NT2/D1 (cell line): ENCODE measurements at places on chromosomes 6 and 20.

- no peak for DNase-seq
Observed at GRCh38 chr6:134303891-134304290, 14.0 kb downstream of the SGK1 start.

DNA sequence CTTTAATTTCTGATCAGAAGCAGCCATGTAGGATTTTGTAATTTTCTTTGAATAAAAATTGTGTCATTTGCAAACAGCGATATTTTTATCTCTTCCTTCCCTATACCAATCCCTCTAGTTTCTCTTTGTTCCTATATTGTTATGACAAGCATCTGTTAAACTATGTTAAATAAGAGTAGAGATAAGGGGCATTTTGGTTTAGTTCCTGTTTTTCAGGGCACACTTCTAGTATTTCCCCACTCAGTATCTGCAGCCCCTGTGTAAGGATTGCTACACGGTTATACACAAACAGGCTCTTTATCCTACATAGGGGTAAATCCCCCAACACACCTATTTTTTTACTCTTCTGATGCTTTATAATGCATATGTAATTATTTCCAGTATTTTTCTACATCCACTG, 42.1 kb downstream of the TRERF1 start:
- DNase-seq = no peak

DNA sequence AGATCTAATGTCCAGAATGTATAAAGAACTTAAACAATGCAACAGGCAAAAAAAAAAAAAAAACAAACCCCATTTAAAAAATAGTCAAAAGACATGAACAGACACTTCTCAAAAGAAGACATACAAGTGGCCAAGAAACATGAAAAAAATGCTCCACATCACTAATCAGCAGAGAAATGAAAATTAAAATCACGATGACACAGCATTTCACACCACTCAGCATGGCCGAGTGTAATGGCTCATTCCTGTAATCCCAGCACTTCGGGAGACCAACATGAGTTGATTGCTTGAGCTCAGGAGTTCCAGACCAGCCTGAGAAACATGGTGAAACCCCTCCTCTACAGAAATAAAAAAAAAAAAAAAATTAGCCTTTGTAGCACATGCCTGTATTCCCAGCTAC, 701.4 kb upstream of the NRSN1 start:
- no peak for DNase-seq

DNA sequence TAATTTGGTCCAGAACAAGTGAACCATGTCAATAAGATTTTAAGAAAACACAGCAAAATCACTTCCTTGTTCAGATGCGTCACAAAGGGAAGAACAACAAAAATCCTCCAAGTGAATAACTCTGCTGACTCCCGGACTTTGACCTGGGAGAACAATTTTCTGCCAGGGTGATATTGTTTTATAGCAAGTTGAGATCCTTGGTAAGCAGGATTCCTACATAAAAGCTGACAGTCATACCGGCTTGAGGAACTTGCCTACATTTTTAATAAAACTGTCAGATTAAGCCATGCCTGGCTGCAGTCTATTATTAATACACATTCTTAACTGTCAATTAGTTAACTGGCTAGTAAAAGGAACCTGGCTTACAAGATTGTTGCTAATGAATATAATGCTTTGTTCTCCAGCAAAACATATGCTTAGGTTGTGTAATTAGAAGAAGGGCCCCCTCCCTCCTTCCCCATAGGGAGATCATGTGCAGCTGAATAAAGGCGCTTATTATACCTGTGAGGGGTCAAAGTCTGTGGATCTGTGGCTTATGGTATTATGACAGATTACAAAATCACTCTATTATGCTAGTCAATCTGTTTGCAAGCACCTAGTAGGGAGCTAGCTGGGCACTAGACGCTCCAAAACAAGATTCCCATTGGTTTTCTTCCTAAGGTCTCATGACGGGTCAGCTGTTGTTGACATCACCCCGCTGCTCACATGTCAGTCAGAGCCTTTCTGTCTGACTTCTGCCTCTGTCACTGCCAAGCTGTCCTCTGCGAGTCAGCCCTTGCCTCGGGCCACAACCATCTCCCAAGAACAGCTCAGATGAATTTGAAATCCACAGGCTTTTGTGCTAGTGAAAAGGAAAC, 44.6 kb upstream of the SEC63 start:
- DNase-seq = peak; percentile 66

DNA sequence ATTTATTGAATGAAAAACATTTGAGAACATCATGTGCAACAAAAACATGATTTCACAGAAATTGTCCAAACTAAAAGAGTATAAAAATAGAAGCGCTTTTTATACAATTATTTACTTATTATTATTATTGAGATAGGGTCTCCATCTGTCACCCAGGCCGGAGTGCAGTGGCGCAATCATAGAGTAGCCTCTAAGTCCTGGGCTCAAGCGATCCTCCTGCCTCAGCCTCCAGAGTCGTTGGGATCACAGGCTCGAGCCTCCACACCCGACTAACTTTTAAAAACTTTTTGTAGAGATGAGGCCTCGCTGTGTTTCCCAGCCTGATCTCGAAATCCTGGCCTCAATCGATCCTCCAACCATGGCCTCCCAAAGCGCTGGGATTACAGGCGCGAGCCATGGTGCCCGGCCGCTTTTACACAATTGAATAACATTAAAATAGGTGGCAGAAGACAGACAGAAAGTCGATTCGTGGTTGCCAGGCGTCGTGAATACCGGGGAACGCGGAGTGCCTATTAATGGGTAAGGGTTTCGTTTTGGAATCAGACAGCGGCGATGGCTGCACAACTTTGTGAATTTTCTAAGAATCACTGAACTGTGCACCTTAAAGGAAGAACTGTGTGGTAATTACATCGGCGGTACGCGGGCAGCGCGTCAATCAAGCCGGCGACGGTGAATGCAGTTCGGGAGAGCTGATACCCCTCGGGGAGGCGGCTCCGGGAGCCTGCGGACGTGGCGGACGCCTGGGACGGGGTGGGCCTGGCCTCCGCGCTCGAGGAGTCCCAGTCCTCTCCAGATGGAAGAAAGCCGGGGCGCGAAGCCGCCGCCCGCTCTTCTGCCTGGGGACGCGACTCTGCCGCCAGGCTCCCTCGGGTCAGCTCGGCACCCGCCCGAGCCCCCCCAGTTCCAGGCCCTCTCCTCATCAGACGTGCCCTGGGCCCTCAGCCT, 807 bp downstream of the TBC1D20 start:
- peak; percentile 20 for DNase-seq

DNA sequence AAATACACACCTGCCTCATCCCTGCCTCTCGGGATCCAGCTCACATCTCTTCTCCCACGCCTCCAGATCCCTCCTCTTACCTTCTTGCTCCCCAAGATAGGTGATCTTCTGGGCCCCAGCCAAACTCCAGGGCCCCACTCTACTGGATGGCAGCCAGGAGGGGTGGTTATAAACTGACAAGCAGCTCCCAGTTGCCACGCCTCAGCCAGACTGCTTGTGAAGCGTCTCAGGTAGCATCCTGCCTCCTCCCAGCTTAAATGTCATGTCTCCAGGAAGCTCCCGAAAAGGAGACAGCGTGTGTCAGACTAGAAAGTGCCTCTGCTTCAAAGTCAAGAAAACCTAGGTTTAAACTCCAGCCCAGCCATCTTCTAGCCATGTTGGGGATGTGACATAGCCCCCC, 114.1 kb downstream of the LRFN2 start:
- DNase-seq = no peak

GRCh38 chr6:45655745-45656476, 278.2 kb upstream of the SUPT3H start:
- no peak for DNase-seq

DNA sequence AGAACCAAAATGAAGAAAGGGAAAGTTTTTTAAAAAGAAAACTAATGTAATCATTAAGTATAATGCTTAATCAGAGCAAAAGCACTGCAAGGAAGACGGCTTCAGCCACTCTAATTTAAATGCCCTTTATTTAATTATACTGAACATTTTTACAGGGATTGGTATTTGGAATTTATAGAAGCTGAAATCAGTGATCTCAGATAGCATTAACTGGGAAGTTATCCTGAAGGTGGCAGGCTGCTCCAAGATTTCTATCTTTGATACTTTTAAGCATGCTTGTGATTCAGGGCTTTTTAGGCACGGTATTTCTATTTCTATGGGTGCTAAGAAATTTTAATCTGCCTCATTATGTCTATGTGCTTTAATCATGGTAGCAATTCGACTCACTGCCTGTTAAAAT, 1.3 kb upstream of the NDUFAF4 start:
- DNase-seq = no peak

GRCh38 chr6:125923366-125923877, 33.1 kb upstream of the HINT3 start:
- no peak for DNase-seq

GRCh38 chr6:108133594-108134179, 32.1 kb upstream of the NR2E1 start:
- DNase-seq = peak; percentile 84

- peak; percentile 11 for DNase-seq
Observed at GRCh38 chr6:48111143-48111506, at the start of gene PTCHD4. Gene PTCHD4 (minus strand): TSS chr6:48111197. CDS start chr6:48068957, 42,240 bp downstream.

DNA sequence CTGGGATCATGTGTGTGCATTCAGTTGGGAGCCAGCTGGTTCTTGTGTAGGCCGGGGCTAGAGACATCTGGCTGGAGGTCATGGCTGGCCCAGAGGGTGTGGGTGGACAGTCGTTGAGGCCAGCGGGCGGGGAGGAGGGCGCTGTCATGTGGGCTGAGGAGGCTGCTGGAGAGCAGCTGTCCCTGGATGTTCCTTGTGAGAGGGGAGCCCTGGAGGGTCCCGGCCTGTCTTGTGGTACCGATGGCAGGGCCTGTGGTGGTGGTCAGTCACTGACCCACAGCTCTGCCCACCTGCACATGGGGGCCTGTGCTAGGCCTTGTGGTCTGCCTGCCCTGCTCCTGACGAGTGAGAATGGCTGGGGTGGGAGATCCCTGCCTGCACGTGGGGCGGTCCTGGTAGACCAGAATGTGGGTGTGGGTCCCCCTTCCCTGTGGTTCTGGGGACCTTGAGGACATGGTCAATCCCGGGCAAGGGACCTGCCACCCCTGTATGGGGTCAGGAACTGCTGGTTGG, 1.9 kb upstream of the C20orf204 start:
- DNase-seq = no peak

DNA sequence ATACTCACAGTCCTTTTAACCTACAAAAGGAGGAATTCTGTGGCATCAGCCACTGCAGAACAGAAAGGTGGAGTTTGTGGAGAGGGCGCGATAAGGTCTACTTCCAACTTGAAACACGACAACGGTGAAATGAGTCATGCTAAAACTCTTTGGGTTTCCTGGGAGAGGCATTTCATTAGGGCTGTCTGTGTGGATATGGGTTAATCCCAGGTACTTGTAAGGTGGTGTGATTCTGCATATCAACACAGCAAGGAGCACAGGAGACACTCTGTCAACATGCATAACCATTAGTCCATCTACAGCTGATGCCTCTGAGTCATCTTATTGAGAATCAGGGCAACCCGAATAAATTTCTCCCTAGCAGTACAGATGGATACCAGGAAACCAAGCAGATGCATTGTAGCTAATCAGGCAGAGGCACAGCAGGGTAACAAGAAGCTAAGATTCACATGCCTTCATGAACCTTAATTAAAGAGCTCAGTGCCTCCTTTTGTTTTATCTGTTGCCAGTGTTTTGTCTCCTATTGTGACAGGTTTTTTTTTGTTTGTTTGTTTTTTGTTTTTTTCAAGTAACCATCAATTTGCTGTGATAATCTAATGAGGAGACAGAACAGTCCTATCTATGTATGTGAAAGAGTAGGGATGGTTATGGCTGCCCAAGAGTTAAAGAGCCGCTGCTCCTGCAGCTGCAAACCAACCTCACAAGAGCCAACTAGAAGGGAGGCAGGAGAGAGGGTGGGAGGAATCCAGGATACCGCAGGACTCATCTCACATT, 315.8 kb upstream of the SOX4 start:
- peak; percentile 5 for DNase-seq

DNA sequence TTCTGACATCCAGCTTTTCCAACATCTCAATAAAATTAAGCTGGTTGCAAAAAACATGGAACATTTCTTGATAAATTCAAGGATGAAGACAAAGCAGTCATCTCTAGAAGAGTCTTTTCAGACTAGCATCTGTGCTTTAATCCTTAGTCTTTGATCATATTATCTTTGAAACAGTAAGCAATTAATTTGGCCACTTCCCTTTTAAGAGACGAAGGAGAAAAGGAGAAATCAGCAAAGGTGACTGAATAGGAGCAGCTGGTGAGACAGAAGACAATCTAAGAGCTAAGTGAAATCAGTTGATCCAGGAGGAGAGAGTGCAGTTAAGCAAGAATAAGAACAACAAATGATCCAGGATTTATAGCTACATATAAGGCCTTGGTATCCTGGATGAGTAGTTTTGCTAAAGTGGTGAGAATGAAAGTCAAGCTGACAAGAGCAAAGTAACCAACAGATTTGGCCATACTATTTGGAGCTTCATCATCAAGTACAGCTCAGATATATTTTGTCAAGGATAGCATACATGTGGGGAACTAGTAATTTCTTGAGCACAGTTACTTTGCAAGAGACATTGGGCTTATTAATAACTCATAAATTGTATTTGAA, 215.5 kb downstream of the ADGB start:
- DNase-seq = no peak

DNA sequence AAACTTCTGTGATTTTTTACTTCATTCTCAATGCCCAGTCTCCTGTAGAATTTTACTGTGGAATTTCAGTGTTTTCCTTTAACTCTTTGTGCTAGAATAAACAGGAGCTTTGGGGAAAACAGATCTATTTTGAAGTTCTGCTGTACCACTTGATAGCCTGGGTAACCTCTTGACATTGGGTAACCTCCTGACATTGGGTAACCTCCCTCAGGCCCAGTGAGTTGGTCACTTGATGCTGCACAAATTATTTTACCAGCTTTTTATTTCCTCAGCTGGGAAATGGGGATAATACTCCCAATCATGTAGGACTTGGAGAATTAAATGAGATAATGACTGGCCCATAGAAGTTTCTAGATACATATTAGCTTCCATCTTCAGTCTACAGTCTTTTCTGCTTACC, 137.3 kb upstream of the TOP1 start:
- no peak for DNase-seq

- no peak for DNase-seq
Observed at GRCh38 chr6:37710616-37711015, 12.9 kb upstream of the MDGA1 start.

DNA sequence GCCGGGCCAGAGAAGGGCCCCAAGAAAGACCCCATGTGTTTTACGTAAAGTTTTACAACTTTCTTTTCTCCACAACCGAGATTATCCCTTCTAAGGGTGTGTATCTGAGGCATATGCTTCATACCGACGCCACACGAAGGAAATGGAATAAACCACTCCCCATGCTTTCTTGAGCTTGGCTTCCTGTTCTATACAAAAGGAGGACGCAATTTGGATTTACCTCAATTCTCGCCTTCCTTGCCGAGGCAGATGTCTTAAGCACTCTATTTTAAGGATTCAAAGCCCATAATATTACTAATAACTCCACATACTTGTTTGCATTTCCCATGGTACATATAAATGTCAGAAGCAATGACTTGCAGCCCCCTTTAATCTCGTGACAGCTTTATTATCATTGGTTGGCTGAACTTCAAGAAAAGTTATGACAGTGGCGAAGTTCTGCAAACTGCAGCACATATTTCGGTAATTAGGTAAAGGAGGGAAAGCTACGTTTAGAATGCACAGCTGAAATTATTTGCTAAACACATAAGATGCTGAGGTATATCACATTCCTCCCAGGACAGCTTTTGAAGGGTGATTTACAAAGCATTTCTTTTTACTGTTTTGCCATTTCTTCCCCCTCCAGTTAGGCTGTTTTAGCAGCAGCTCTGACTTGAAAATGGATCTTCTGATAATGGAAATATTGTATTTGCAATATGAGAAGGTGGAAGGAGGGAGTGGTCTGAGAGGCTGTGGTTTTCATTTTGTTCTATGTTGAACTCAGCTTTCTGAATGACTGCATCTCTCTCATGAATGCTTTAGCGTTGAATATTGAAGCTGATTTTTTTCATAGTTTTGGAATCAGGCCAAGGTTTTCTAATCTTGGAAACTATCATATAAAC, 330.5 kb downstream of the EPHA7 start:
- DNase-seq = no peak
